Liver (tissue), 10 donors: ENCODE measurements at places on chromosomes 2 and 18. TPM values are rescaled to one million over a fixed set of nuclear protein-coding genes. Genes with fewer than 3 reads are reported as not detected.

ACMSD gene
- 11.9 TPM for total RNA-seq

SIX3 gene
- not detected for total RNA-seq

MTA3 gene
- total RNA-seq: 10.3 TPM

TSHZ1 gene
- total RNA-seq: 6.6 TPM

- no peaks in the 10 kb centered on the region for H3K36me3 ChIP-seq
- no peaks in the 10 kb centered on the region for H3K4me1 ChIP-seq
- no peak overlapping the region for H3K27ac ChIP-seq
- no peaks in the 10 kb centered on the region for H3K27me3 ChIP-seq
- no peak overlapping the region for H3K4me3 ChIP-seq
- DNase-seq: no peak
Measured at GRCh38 chr2:143762176-143762928, 633.1 kb downstream of the ARHGAP15 start.

GRCh38 chr18:73962256-73962655, 185.4 kb downstream of the FBXO15 start:
- no peak for DNase-seq
- H3K27me3 ChIP-seq: no peaks in the 10 kb centered on the region
- H3K27ac ChIP-seq: no peak overlapping the region
- H3K4me1 ChIP-seq: no peaks in the 10 kb centered on the region
- H3K4me3 ChIP-seq: no peak overlapping the region

- no peaks in the 10 kb centered on the region for H3K36me3 ChIP-seq
- no peak overlapping the region for H3K4me3 ChIP-seq
- H3K27me3 ChIP-seq: no peaks in the 10 kb centered on the region
Measured at GRCh38 chr2:78145997-78146722, 624.0 kb upstream of the LRRTM4 start.

DNA sequence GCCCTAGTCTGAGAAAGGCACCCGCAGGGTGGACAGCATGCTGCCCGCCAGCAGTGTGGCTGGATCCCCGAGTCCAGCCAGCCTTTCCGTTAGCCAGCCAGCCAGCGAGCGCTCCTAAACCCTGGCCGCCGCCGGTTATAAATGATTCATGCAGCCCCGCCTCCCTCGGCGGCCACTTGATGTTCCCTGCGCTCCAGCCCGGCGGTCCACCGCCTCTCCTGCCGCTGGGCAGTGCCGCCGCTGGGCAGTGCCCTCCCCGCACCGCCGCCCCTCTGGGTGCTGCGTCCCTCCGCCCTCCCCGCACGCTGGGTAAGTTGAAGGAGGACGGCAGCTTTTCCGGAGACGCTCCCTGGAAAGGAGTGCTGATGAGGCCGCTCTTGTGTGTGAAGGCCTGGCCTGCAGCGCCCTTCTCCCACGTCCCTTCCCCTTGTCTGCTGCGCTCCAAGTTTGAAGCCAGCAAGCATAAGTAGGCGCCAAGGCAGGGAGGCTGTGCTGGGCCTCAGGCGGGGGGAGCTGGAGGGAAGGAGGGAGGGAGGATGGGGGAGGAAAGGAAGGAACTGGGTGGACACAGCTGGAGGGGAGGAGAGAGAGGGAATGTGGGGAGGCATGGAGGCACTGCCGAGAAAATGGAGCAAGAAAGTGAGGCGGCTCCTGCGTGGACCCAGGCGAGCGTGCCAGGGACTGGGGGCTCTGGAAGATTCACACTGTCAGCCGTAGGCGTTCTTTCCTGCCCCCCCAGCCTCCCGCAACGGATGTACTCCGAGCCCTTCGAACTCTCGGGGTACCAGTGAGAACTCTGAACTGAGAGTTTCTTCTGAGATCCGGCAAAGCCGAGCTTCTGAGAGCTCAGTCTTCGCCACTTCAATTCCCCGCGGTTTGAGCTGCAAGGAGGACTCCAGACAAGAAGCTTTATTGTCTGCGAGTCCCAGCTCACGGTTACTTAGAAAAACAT, 131.9 kb downstream of the GLI2 start:
- H3K27me3 ChIP-seq: peaks cover 3% of the 10 kb centered on the region
- no peak overlapping the region for H3K4me3 ChIP-seq
- H3K36me3 ChIP-seq: no peaks in the 10 kb centered on the region
- no peak for DNase-seq
- H3K4me1 ChIP-seq: no peaks in the 10 kb centered on the region

- H3K4me3 ChIP-seq: no peak overlapping the region
- no peak for DNase-seq
- H3K36me3 ChIP-seq: peaks cover 3% of the 10 kb centered on the region
- H3K4me1 ChIP-seq: no peaks in the 10 kb centered on the region
- no peak overlapping the region for H3K27ac ChIP-seq
Measured at GRCh38 chr2:232781765-232782164, 5.4 kb upstream of the KCNJ13 start.

- no peak overlapping the region for H3K27ac ChIP-seq
- H3K4me3 ChIP-seq: no peak overlapping the region
- H3K36me3 ChIP-seq: no peaks in the 10 kb centered on the region
Measured at GRCh38 chr2:121804340-121804739, 48.9 kb downstream of the TSN start.

- H3K27me3 ChIP-seq: no peaks in the 10 kb centered on the region
- H3K27ac ChIP-seq: no peak overlapping the region
- no peaks in the 10 kb centered on the region for H3K4me1 ChIP-seq
- no peaks in the 10 kb centered on the region for H3K36me3 ChIP-seq
- H3K4me3 ChIP-seq: no peak overlapping the region
Measured at GRCh38 chr2:18455236-18455862, 105.1 kb downstream of the RDH14 start.

- H3K4me1 ChIP-seq: no peaks in the 10 kb centered on the region
- H3K4me3 ChIP-seq: no peak overlapping the region
- H3K36me3 ChIP-seq: no peaks in the 10 kb centered on the region
- DNase-seq: no peak
Measured at GRCh38 chr2:229672021-229672420, 42.3 kb downstream of the DNER start.

DNA sequence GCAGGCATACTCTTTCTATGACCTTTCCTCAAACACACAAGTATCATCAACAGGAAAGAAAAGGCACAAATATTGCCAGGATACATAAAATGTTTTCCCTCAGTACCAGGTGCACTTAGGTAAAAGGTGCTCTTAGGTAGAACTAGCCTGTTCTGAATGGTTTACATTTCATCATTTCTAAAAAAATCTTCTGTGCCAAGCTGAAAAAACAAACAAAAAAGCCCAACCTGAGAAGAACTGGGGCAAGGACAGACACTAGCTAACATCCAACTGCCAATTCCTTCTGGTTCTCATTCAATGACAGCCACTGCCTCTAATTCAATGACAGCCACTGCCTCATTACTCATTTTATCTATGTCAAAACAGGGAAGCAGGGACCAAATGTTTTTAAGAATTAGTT, 68.5 kb downstream of the SPIRE1 start:
- DNase-seq: no peak
- peak overlapping the region; percentile 79 for H3K27ac ChIP-seq
- H3K4me1 ChIP-seq: peaks cover 9% of the 10 kb centered on the region
- H3K27me3 ChIP-seq: no peaks in the 10 kb centered on the region
- no peaks in the 10 kb centered on the region for H3K36me3 ChIP-seq
- no peak overlapping the region for H3K4me3 ChIP-seq

DNA sequence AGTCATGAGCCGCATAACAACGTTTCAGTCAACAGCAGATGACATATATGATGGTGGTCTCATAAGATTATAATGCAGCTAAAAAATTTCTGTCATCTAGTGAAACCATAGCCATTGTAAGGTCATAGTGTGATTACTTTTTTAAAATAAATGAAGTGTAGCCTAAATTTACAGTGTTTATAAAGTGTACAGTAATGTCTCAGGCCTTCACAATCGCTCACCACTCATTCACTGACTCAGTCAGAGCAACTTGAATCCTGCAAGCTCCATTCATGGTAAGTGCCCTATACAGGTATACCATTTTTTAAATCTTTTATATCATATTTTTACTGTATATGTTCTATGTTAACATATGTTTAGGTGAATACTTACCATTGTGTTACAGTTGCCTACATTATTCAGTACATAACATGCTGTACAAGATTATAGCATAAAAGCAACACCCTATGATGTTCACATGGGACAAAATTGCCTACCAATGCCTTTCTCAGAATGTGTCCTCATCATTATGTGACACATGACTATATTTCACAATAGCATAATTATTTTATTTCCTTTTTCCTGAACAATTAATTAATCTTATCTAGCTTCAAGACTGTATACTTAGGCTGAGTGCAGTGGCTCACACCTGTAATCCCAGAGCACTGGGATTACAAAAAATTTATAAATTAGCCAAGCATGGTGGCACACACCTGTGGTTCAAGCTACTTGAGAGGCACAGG, 1115.9 kb upstream of the ZEB2 start:
- H3K27me3 ChIP-seq: no peaks in the 10 kb centered on the region
- H3K27ac ChIP-seq: no peak overlapping the region
- H3K4me1 ChIP-seq: no peaks in the 10 kb centered on the region
- DNase-seq: no peak
- H3K4me3 ChIP-seq: no peak overlapping the region

DNA sequence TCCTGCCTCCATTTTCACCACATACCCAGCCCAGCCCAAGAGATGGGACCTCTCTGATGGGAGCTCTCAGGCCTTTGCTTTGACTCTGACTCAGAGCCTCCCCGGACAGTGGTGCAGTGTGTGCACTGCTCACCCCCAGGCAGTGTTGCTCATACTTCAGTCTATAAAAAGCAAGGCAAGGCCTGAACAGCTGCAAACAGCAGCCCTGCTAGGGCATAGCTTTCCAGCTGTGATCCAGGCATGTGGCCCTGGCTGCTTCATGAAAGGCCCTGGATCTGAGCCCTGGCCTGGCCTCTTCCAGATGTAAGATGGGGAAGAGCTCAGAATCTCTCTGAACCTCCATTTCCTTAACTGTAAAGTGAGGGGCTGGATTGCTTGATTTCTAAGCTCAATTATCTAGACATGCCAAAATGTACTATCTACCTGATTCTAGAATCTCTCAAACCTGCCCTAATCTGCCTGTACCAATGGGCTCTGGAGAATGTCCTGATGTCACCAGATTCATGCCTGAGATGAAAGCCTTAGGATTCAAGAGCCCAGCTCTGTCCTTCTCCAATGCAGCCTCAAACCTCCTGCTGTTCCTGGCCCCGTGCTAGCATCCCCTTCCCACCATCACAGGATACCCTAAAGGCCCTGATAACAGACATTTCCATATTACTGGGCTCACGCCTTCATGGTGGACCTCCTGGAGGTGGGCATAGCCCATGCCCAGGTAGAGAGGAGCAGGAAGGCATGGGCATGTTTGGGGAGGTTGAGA, 206.9 kb downstream of the ARL4C start:
- H3K27me3 ChIP-seq: no peaks in the 10 kb centered on the region
- no peak for DNase-seq

GRCh38 chr2:224009605-224010315, 29.3 kb downstream of the SERPINE2 start:
- no peaks in the 10 kb centered on the region for H3K27me3 ChIP-seq
- no peak overlapping the region for H3K4me3 ChIP-seq
- H3K27ac ChIP-seq: no peak overlapping the region
- no peaks in the 10 kb centered on the region for H3K36me3 ChIP-seq
- peaks cover 6% of the 10 kb centered on the region for H3K4me1 ChIP-seq

DNA sequence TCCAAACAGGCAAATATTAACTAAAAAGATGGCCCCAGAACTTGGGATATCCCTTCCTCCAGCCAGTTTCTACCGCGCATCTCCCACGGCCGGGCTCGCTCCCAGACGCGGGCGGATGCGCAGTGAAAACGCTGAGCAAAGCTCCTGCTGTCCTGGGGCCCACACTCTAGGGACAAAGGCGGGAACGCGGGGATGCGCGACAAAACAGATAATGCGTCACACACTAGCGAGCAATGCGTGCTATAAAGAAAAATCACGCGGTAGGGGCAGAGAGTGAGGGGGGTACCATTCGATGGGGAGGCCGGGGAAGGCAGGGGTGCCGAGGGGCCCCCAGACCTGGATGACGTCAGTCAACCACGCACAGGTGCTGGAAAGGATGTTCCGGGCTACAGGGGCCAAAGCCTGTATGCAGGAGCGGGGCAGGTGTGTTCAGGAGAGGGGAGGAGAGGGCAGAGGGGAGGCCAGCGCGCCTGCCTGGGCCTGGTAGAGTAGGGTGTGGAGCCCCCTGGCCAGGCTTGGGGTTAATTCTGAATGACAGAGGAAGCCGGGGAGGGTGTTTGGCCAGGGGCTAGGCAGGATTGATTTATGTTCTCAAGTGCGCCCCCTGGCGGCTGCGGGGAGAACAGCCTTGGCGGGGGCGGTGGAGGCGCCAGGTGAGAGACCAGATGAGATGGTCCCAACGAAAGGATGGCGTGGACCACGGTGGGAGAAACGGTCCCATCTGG, 14.9 kb upstream of the ITM2C start:
- H3K27ac ChIP-seq: no peak overlapping the region
- no peaks in the 10 kb centered on the region for H3K4me1 ChIP-seq
- no peaks in the 10 kb centered on the region for H3K36me3 ChIP-seq
- peak; percentile 76 for DNase-seq
- H3K27me3 ChIP-seq: no peaks in the 10 kb centered on the region

DNA sequence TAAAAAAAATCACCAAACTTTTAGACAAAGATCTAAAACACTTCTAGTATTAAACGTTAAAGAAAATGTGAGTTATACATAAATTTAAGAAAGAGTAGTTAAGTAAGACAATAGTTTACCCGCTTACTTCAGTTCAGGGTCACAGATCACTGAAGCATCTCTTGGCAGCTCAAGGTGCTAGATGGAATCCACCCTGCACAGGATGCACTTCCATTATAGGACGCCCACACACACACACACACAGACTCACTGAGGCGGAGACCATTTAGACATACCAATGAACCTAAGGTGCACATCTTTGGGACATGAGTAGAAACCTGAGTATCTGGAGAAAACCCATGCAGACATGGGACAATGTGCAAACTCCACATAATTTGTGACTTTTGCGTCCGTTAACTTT, 630.6 kb upstream of the ZNF804A start:
- DNase-seq: no peak
- no peaks in the 10 kb centered on the region for H3K4me1 ChIP-seq
- no peak overlapping the region for H3K27ac ChIP-seq
- no peaks in the 10 kb centered on the region for H3K27me3 ChIP-seq

GRCh38 chr2:99926986-99927385, 215.4 kb downstream of the AFF3 start:
- no peaks in the 10 kb centered on the region for H3K4me1 ChIP-seq
- H3K27me3 ChIP-seq: no peaks in the 10 kb centered on the region
- no peak overlapping the region for H3K4me3 ChIP-seq
- DNase-seq: no peak
